ENCODE measurements at places on chromosomes 1 and 21.

GRCh38 chr1:192747301-192747700, 61.5 kb upstream of the RGS2 start:
- no peak overlapping the region for H3K4me3 ChIP-seq
- H3K36me3 ChIP-seq: no peaks in the 10 kb centered on the region
- no peaks in the 10 kb centered on the region for H3K4me1 ChIP-seq

DNA sequence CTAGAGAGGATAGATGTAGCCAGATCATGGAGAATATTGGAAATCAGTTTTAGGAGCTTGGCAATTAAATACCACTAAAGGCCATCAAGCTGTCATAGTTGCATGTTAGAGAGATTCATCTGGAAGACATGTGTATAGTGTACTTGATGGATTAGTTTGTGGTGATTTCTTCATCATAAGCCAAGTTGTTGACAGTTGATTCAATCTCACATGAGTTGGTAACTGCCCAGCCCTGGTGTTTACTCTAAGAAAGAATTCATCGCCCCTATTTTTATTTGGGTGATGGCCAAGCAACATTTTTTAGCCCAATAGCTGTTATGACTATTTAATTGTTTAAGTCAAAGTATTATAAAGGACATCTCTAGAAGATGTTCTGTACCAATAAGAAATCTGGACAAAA, 737.6 kb downstream of the PLA2G4A start:
- no peaks in the 10 kb centered on the region for H3K36me3 ChIP-seq
- H3K4me3 ChIP-seq: no peak overlapping the region
- peaks cover 3% of the 10 kb centered on the region for H3K27me3 ChIP-seq
- H3K27ac ChIP-seq: no peak overlapping the region
- no peak for DNase-seq

GRCh38 chr1:19639999-19640362, 4.1 kb upstream of the NBL1 start:
- no peaks in the 10 kb centered on the region for H3K36me3 ChIP-seq
- H3K4me1 ChIP-seq: peaks cover 9% of the 10 kb centered on the region

- H3K36me3 ChIP-seq: no peaks in the 10 kb centered on the region
- peaks cover 38% of the 10 kb centered on the region for H3K4me1 ChIP-seq
- no peak for DNase-seq
Observed at GRCh38 chr1:3369446-3370076, 84.9 kb upstream of the ARHGEF16 start.

- H3K27me3 ChIP-seq: peaks cover 23% of the 10 kb centered on the region
- H3K4me1 ChIP-seq: no peaks in the 10 kb centered on the region
Observed at GRCh38 chr1:36802018-36802417, 232.3 kb downstream of the GRIK3 start.

DNA sequence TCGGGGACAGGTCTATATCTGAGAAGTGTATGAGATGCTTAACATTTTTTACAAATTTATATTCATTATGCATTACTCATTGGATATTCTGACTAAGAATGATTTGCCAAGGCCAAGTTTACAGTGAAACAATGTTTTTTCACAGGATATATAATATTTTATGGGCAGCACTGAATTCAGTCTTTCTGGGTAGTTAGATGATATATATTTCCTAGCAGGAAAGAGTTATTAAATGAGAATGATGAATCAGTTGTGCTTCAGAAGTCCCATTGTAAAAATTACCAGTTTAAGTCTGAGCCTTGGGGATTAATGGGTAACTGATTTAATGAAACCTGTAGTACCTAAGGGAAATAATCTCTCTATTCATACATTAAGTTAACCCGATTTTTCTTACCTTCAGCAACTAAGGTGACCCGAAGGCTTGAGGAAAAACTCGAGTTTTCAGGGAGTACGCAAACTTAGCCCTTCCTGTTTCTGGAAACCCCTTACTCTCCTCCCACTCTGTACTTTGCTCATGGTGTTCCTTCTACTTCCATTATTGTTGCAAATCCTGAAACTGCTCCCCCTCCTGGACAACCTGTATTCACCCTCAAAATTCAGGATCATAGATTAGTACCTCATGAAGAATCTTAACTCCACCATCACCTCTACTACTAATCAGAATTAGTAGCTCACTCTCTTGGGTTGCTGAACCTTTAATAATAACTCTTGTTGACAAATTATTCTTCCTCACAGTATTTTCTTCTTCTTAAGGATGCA, 135.1 kb downstream of the AK5 start:
- no peaks in the 10 kb centered on the region for H3K36me3 ChIP-seq
- H3K27ac ChIP-seq: no peak overlapping the region
- H3K4me1 ChIP-seq: peaks cover 33% of the 10 kb centered on the region
- no peak for DNase-seq
- peaks cover 7% of the 10 kb centered on the region for H3K27me3 ChIP-seq

- no peak overlapping the region for H3K27ac ChIP-seq
- peaks cover 24% of the 10 kb centered on the region for H3K4me1 ChIP-seq
- no peaks in the 10 kb centered on the region for H3K27me3 ChIP-seq
- no peak for DNase-seq
- H3K4me3 ChIP-seq: peak overlapping the region; percentile 85
Observed at GRCh38 chr1:103525114-103525606, 339 bp upstream of the RNPC3 start.

GRCh38 chr1:109484519-109484975, 842 bp downstream of the ATXN7L2 start:
- peaks cover 14% of the 10 kb centered on the region for H3K36me3 ChIP-seq
- DNase-seq: no peak
- H3K27ac ChIP-seq: peak overlapping the region; percentile 15
- peaks cover 38% of the 10 kb centered on the region for H3K4me1 ChIP-seq
- peak overlapping the region; percentile 90 for H3K4me3 ChIP-seq

- no peak overlapping the region for H3K4me3 ChIP-seq
- H3K27me3 ChIP-seq: peaks cover 55% of the 10 kb centered on the region
- DNase-seq: peak; percentile 38
Observed at GRCh38 chr1:47651311-47652089, 213.7 kb downstream of the FOXD2 start.

GRCh38 chr1:87796471-87796901, 467.8 kb downstream of the LMO4 start:
- peak; percentile 6 for DNase-seq
- H3K27ac ChIP-seq: no peak overlapping the region
- no peak overlapping the region for H3K4me3 ChIP-seq
- no peaks in the 10 kb centered on the region for H3K36me3 ChIP-seq

DNA sequence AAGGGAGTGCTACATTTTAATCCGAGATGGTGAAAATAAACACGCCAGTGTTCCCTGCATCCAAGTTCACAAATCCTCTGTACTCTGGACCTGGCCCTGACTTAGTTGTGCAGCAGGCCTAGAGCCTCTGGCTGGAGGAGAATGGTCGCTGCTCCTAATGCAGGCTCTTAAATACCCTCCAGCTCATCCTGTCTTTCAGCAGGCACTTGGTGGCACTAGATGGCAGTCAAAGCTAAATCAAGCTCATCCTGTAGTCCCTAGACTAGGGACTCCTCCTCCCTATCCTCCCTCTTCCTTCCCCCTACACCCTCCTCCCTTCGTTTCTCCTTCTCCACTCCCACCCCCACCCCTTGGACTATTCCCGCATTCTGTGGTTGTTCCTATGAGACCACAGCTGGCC, 41.6 kb upstream of the MTR start:
- H3K27me3 ChIP-seq: no peaks in the 10 kb centered on the region
- H3K4me1 ChIP-seq: no peaks in the 10 kb centered on the region
- H3K27ac ChIP-seq: no peak overlapping the region
- H3K4me3 ChIP-seq: no peak overlapping the region
- no peaks in the 10 kb centered on the region for H3K36me3 ChIP-seq

DNA sequence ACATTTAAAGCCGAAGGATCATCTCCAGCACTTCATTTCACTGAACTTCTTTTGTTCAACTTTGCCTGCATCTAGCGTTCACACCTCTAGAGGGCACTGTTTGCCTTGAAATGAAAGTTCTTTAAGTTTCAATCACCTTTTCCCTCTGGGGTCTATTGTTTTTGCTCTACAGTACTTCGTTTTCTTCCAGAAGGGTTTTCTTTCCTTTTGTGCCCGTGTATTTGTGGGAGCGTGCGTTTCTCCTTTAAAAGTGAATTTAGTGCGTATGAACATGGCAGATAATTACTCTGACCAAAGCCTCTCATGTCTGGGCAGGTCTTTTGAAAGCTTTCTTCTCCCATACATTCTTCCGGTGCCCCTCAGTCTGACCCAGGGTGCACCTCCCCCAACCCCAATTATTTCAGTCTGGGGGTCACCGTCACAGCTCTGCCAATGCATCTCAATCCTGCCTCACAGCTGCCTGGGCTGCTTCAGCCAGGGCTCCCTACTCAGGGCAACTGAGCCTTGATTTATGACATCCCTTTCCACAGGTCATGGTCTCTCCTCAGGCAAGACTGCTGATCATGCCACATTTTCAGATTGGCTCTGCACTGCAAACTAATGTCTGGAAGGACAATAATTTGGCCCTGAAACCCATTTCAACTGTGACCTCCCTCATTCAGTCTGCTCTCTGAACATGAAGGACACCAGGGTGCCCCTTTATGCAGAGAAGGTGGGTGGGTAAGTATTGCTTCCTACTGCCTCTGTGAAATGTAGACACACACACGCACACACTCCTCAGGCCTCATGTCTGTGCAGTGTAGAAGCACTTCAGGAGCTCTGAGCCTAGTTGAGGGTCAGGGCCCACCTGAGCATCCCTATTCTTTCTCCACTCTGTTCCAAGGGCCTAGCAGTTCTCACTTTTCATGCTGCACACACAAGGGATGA, 88.6 kb downstream of the NUF2 start:
- peak; percentile 77 for DNase-seq
- no peaks in the 10 kb centered on the region for H3K36me3 ChIP-seq
- H3K4me3 ChIP-seq: peak overlapping the region; percentile 64
- peaks cover 14% of the 10 kb centered on the region for H3K27me3 ChIP-seq
- H3K4me1 ChIP-seq: peaks cover 57% of the 10 kb centered on the region
- peak overlapping the region; percentile 64 for H3K27ac ChIP-seq

- peaks cover 58% of the 10 kb centered on the region for H3K36me3 ChIP-seq
- no peaks in the 10 kb centered on the region for H3K27me3 ChIP-seq
- no peak for DNase-seq
- H3K4me3 ChIP-seq: no peak overlapping the region
- no peak overlapping the region for H3K27ac ChIP-seq
Observed at GRCh38 chr1:46043458-46044017, 88.9 kb downstream of the PIK3R3 start.

DNA sequence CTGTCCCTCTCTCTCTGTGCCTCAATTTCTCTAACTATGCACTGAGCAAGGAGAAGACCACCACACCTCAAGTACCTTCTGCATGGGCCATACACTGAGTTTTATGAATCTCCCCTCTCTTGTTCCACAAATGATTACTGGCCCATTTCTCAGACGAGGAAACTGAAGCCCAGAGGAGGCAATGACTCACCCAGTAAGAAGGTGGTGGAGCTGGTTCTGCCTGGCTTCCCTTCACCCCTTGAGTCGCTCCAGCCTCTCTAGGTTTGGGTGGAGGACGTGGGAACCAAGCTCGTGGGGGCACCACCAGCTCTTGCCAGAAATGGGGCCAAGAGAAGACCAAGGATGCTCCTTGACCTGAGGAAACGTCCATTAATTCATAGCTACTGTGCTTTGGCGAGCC, 21.3 kb upstream of the RUNX3 start:
- DNase-seq: no peak
- no peaks in the 10 kb centered on the region for H3K36me3 ChIP-seq
- no peaks in the 10 kb centered on the region for H3K4me1 ChIP-seq
- no peak overlapping the region for H3K27ac ChIP-seq
- H3K4me3 ChIP-seq: no peak overlapping the region

DNA sequence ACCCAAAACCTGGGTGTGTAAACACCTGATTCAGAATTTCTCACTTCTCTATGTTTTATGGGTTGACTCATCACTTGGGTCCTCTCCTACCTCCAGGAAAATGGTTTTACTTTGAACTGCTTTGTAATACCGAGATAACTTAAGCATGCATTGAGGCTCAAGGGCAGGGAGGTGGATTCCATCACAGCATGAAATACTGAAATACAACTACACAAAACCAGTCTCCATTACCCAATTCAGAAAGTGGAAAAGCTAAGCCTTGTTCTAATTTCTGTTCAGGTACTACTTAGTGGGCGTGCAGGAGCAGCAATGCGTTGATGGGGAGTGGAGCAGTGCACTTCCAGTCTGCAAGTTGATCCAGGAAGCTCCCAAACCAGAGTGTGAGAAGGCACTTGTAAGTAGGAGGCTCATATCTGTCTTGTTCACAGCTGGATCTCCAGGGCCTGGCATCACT, 6.1 kb upstream of the C4BPA start:
- H3K4me3 ChIP-seq: no peak overlapping the region
- H3K27ac ChIP-seq: no peak overlapping the region
- no peaks in the 10 kb centered on the region for H3K4me1 ChIP-seq

GRCh38 chr1:167862432-167863076, 51.4 kb downstream of the ADCY10 start:
- H3K27ac ChIP-seq: no peak overlapping the region
- peaks cover 10% of the 10 kb centered on the region for H3K4me1 ChIP-seq

DNA sequence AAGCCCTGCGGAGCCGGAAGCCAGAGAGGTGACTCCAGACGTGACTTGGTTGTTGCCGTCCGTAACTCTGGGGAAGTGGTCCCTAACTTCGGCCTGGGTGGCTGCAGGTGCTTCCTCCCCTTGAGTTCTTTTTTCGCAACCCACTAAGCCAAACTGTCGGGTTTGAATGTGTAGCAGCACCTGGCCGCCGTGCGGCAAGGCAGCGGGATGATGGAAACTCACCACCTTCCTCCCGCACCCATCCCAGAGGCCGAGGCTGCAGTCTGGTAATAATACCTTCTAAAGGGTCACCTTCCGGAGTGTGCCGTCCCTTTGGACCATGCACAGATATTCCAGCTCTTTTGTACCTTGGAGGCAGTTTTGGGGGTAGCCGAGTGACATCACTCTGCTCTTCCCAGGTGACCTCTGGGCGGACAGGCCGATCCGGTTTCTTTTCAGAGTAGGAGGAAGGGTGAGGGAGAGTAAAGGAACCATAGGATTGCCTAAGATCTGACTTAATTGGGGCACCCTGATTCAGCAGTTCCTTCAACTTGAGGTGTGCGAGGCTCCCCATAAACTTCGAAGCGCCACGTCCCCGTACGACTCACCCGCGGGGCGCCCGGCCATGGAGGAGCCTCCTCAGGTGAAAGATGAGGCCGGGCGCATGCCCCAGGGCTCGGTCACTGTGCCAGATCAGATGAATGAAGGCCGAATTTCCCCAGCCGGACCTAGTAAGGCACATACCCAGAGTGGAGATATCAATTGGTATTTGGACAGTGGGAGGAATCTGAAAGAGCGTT, 1.0 kb downstream of the KCNK1 start:
- DNase-seq: peak; percentile 13
- H3K4me1 ChIP-seq: peaks cover 34% of the 10 kb centered on the region
- peak overlapping the region; percentile 87 for H3K4me3 ChIP-seq
- H3K27me3 ChIP-seq: peaks cover 79% of the 10 kb centered on the region
- no peak overlapping the region for H3K27ac ChIP-seq
- H3K36me3 ChIP-seq: no peaks in the 10 kb centered on the region

DNA sequence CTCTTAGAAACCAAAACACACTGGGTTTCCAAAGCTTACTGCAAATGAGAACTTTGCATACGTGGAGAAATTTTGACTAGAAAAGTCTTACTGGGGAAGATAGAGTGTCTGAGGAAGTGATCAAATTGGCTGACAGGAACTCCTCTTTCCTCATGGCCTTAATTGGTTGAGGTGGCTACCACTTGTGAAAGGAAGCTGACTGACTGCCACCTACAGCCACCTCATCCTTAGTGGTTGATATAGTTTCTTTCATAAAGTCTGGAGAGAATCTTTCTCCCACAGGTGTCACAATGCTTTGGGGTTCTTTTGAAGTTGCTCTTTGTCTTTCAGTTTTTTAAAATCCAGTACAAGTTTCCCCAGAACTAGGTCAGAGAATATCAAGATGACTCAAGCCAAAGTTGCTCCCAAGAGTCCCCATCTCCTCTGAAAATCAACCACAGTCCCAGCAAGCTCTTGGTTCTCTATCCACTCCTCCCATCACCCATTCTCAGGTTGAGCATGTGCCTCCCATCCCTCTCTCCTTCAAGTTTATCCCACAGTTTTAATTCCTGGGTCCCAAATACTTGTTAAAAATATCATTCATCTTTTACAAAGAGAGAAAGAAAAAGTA, 43.3 kb downstream of the GPR88 start:
- peaks cover 11% of the 10 kb centered on the region for H3K4me1 ChIP-seq
- peaks cover 4% of the 10 kb centered on the region for H3K27me3 ChIP-seq
- no peak for DNase-seq
- no peak overlapping the region for H3K4me3 ChIP-seq

Data from nephron progenitor cell (in vitro differentiated cells).